ENCODE measurements at places on chromosomes 6 and 20.

- DNase-seq: no peak
These were observed 2.7 kb upstream of the BTN2A2 start for GRCh38 chr6:26380256-26380655.

DNA sequence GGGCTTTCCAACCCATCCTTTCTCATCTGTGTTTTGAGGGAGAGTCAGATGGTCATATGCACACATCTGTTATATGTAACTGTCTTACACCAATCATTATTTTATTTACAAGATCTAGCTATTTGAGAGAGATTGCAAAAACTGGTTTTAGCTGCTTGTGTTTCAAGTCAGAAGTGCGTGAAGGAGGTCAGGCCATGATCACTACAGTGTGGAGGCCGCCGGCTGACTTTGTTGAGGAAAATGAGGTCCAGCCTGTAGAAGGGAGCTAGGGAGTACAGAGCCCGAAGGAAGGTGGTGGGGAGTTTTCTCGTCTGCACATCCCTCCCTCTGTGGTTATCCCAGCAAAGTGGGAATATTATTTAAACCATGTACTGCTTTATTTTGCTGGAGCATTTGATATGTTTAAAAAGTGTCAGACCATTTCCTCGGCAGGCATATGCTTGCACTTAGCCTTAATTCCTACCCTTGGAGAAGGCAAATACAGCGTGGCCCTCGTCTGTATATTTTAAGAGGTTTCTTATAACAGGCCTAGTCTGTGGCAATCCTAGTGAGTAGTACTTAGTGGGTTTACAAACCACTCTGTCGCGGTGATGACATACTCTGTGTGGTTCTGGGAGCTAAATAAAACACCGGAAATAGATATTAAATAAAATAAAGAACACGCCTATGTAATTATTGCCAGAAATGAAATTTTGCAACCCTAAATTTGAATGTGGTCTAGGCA lies 95.6 kb downstream of the UST start:
- no peak for DNase-seq

- DNase-seq: no peak
These were observed 91.4 kb downstream of the SYNDIG1 start for GRCh38 chr20:24560571-24561491.

GRCh38 chr20:50284811-50285375 lies 94.3 kb downstream of the CEBPB start:
- DNase-seq: no peak

- DNase-seq: no peak
These were observed 473.5 kb downstream of the UTRN start for GRCh38 chr6:144758602-144759001.

GRCh38 chr6:153872946-153873345 lies 166.1 kb upstream of the OPRM1 start:
- no peak for DNase-seq

DNA sequence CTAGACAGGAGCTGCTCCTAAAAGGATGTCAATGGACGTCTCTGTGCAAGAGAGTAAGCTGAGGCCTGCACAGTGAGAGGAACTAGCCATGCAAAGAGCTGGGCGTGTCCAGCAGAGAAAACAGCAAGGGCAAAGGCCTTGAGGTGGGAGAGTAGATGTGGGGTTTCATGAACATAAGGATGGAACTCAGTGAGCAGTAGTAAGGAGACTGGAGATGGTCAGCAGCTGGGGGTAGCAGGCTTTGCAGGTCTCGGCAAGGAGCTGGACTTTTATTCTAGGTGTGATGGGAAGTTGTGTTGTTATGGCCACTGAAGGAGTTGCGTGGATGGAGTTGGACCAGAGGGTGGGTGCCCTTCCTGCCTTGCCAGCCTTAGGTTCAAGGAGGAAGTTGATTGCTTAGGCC lies 90.7 kb upstream of the SIRPA start:
- DNase-seq: no peak

All from stimulated activated naive CD8-positive, alpha-beta T cell treated with anti-CD3 and anti-CD28 coated beads, Interleukin-15, amount 100 ng/mL, for 72 hours (primary cell).